ENCODE measurements at places on chromosomes 12 and 14.

DNA sequence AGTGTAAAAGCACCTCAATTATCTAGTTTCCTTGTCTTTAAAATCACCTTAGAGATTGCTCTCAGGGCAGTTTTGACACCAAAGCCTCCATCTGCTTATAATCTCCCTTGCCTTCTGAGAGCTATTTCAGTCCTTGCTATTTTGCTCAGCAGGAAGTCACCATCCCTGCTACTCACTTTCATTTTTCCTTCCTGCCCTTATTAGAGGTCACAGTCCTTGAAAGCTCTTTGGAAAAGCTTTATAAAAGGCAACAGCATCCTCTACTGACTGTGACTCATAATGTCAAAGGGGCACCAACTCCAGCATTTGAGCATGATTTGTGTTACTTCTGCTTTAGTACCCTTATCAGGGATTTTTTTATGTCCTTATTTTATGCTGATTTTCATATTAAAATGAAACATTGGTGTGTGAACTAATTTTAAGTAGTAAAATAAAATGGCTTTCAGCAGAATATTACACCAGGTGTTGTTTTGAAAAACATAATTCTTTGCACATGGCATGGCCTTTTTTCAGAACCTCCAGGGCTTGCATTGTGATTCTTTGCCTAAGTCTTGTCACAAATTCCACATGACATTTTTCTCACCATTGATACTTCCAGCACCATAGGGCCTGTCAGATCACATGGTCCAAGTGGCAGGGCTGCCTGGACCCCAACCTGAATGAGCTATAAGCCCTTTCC, 213.0 kb downstream of the ADAMTS20 start:
- DNase-seq, result no peak

- DNase-seq, result no peak
Observed at GRCh38 chr14:98799891-98800290, 472.1 kb downstream of the BCL11B start.

DNA sequence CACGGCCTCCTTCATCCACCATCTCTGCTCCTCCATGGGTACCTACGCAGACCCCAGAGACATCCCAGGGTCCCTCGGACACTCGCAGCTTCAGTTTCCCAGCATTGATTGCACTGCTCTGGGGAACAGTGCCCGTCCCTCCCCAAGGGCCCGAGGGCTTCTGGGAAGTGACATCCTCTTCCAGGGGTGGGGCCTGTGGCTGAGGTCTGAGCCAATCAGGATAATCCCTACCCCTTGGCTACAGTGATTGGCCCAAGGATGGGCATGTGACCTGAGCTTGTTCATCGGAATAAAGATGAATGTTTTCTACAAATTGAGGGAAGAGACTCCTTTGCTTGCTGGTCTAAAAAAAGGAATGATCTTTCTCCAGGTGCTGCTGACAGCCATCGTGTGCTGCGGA, 37.3 kb upstream of the MYL2 start:
- no peak for DNase-seq

GRCh38 chr12:91381309-91381804, 198.7 kb upstream of the DCN start:
- no peak for DNase-seq

DNA sequence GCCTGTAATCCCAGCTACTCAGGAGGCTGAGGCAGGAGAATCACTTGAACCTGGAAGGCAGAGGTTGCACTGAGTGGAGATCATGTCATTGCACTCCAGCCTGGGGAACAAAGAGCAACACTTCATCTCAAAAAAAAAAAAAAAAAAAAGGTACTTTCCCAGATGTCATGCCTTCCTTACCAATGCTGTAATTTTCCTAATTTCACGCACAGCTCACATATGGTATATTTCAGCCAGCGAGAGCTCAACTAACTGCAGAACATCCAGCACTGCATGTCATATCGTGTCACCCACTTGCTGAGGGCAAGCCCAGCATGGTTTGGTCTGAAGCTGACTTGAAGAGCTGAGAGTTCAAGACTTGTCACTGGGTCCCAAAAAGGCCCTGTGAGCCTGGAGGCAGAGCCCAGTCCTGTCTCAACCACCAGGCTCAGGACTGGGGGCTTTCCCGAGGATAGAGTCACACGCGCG, 29.0 kb downstream of the NFKBIA start:
- DNase-seq, result no peak

DNA sequence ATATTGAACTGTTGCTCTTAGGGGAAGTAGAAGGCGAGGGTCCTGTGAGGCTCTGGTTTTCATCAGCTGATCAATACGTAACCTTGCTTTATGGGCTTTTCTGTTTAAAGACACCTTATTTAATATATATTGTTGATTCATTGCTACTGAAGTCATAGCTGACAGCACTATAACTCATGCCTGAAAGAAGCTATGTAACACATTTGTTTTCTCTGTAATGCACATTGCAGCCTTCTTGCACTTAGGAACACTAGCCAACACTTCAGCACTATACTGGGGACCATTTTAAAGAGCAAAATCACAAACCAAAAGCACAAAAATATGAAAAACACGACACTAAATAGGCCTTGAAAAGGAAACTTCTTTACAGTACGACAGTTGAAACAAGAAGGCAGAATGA, 135.7 kb downstream of the TTC6 start:
- no peak for DNase-seq

- DNase-seq, result no peak
Observed at GRCh38 chr14:56322531-56322930, 204.3 kb downstream of the PELI2 start.

GRCh38 chr14:58238252-58239243, 6.1 kb upstream of the PSMA3 start:
- DNase-seq, result no peak

GRCh38 chr12:76859611-76860010, 19.2 kb downstream of the CSRP2 start:
- no peak for DNase-seq

GRCh38 chr12:78060186-78060585, 229.5 kb downstream of the NAV3 start:
- DNase-seq, result no peak

GRCh38 chr14:52318062-52318461, 4.0 kb downstream of the PTGER2 start:
- no peak for DNase-seq

- no peak for DNase-seq
Observed at GRCh38 chr14:81519200-81520011, 14.2 kb downstream of the SEL1L start.

- no peak for DNase-seq
Observed at GRCh38 chr12:125983094-125983783, 918.0 kb downstream of the AACS start.

DNA sequence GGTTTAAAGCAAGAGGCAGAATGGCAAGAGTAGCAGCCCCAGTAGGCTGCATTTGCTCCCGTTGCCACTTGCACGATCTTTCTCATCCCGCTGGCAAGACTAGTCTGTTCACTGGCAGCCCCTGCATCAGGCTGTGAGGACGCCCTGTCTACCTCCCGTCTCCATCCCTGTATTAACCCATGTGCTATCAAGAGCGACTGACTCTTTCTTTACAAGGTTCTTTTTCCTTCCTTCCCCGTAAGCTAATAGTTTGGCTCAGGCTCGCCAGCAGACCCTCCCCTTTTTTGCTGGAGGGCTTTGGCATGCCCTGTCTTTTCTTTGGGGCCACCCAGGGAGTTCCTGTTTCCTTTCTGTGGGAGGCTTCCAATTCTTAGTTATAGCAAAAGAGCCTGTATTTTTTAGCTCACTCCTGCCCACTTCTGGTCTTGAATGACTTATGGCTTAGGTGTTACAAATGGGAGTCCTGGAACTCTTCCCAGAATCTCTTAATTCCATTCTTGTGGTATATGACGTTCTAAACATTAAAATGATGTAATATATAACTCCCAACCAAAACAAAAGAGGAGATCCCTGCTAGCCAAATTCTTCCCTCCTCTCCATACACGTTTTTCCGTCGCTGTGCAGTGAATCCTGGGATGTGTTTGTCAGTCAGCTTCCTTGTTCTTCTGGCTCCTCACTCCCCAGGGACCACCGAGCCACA, 149.0 kb downstream of the PRKCH start:
- DNase-seq, result no peak

DNA sequence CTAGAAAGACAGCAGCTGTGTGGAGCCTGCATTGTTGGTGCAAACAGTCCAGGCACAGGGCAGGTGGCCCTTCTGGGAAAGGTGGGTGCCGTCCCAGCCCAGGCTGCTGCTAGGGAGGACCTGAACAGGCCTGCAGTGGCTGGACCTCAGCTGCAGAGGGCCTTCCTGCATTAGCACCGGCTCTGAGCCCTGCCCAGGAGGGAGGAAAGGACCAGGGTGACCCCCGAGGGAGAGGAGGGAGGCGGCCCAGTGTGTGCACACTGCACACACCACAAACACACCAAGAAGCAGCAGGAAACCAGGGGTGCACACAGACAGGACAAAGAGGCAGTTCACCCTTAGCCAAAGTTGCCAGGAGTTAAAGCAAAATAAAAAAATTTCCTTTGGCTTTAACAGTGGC, 8.0 kb upstream of the PGAM5 start:
- no peak for DNase-seq

DNA sequence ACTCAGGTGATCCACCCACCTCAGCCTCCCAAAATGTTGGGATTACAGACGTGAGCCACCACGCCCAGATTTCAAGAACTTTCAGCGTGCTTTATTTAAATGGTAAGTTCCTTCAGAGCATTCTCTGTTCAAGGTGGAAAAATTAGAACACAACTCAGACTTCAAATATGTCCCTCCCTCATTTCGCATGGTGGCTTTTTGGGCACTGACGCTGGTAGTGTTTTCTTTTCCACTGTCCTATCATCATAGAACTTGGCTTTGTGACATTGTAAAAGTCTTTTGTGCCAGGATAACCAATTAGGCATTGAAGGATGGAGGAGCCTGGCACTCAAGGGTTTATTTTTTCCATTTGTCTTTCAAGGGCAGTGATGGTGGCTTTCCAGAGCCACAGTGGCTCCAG, 190.8 kb downstream of the NUAK1 start:
- no peak for DNase-seq

DNA sequence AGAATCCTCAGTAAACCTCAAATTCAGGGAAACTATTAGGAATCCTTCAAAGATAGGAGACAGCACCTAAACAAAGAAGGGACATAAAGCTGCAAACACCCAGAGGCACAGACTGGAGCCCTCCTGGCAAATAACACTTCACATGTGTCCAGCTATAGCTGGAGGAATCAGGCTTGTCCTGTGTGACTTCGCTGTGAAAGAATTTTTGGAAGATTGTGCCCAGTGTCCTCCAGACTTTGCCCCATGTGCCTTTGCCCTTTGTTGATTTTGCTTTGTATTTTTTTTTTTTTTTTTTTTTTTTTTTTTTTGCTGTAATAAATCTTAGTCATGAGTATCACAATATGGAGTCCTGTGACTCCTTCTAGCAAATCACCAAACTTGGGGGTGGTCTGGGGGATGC, 136.8 kb downstream of the KCNH5 start:
- DNase-seq, result no peak

DNA sequence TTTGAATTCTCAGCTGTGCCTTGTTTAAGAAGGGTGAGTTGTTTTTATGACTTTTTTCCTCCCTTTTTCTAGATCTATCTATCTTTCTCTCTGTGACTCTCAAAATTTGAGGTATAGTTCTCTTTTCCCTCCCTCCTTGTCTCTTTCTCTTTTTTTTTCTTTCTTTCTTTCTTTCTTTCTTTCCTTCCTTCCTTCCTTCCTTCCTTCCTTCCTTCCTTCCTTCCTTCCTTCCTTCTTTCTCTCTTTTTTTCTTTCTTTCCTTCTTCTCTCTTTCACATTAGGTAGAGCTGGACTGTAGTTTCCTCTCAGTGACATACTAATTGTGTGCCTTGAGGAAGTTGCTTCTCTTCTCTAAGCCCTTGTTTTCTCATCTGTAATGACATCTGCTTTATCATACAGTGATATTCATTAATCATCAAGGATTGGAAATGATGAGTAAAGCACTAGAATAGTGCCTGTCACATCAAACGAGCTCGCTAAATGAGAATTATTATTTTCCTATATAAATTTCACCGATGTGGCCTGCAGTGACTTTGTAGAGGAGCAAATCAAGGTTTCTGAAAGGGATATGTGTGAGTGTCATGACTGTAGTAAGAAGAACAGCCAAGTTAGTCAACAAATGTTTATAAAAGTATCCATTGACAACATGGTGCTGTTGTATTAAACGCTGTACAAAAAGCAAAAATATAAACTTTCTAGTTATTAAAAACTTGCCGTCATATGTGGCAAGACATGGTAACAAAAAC, 78.9 kb upstream of the SLC38A2 start:
- DNase-seq, result no peak

GRCh38 chr14:33475623-33476022, 475.3 kb downstream of the EGLN3 start:
- DNase-seq, result peak; percentile 1

GRCh38 chr14:99820702-99821331, 27.6 kb downstream of the EML1 start:
- no peak for DNase-seq

- DNase-seq, result peak; percentile 88
Observed at GRCh38 chr12:6426882-6427671, 17.7 kb upstream of the CD27 start.

DNA sequence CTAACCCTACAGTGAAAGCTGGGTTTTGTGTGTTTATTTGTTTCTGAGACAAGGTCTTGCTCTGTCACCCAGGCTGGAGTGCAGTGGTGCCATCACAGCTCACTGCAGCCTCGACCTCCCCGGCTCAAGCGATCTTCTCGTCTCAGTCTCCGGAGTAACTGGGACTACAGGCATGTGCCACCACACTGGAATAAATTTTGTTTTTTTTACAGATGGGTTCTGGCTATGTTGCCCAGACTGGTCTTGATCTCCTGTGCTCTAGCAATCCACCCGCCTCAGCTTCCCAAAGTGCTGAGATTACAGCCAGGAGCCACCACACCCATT, 26.4 kb downstream of the TBX3 start:
- DNase-seq, result no peak

DNA sequence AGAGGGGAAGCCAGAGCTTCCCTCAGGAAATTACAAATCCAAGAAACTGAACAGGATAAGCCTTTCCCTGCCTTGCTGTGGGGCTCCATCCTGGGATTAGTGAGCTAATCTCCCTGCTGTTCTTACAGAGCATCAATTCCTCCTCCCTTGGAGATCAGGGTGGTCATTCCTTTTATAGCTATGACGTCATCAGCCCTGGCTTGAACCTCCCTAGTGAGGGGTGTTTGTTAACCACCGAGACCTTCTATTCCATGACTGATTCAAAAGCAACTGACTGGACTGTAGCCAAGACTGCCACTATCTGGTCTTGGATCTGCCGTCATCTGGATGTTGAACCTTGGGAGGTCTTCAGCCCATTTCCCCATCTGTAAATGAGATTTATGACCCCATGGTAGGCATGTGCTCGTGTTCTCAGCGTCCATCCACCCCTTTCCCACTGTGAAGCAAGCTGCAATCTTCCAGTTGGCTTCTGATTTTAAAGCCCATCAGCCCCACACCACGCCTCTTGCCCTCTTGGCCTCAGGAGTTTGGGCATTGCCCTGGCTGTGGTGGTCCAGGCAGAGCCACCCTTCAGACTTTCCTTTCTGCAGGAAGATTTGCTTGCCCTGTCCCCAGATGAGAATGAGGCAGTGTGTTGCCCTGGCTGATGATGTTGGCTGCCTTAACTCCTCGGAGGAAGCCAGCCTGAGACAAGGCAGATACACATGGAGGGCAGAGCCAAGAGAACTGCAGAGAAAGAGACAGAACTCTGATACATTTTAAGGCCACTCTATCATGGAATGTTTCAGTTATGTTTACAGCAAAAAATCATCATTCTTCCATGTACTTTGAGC, 59.6 kb upstream of the ACTN1 start:
- no peak for DNase-seq

Measured in activated CD4-positive, alpha-beta T cell treated with anti-CD3 and anti-CD28 coated beads for 24 hours (primary cell).